AG09309 (cell line): ENCODE measurements at places on chromosomes 16 and 17.

GRCh38 chr16:50517450-50518252 is 30.5 kb upstream of the NKD1 start:
- DNase-seq = no peak

GRCh38 chr17:40482722-40483121 is 18.7 kb downstream of the TNS4 start:
- no peak for DNase-seq

- DNase-seq = no peak
Observed at GRCh38 chr17:81111066-81111465, 54.2 kb upstream of the PVALEF start.

DNA sequence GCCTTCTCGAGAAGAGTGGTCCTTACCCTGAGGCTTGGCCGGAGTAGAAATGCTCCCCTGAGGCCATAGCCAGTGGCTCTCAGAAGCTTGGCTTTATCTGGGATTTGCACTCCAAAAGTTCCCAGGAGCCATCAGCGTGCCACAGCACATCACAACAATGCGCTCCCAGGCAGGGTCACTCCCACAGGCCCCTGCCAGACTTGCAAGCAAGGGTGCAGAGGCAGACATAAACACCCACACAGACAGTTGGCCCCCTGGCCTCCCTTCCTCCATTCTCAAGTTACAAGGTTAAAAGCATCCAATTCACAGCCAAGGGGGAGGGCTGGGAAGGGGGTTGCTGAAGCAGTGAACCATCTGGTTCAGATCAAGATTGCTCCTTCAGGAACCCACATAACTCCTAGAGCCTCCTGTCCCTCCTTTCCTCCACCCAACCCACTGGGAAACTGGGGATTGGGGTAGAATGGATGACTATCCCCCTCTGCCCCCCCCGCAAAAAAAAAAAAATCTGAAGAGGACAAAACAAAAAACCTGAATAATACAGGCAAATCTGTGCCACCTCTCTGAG is 1.8 kb downstream of the ST3GAL2 start:
- DNase-seq = peak; percentile 86

DNA sequence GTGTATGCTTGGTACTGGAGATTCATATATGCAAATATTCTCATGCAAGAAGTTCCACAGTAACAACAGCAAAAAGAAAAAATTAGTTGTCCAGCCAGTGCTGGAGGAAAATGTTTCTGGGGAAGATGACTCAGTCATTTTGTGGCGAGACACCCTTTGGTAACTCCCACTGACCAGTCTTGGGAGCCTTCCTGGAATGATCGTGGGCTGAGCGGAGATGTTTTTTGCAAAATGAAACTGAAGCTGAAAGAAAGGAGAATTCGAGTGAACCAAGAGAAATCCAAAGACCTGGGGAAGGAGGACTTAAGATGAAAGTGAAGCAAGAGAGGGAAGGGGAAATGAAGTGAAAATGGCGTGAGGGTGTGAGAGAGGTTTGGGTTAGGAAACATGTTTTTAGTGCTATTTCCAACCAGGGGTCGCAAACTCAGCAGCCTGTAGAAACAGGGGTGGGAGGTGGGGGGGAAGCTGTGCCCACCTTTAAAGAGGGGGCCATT is 5.2 kb downstream of the ITPRIPL2 start:
- peak; percentile 79 for DNase-seq

DNA sequence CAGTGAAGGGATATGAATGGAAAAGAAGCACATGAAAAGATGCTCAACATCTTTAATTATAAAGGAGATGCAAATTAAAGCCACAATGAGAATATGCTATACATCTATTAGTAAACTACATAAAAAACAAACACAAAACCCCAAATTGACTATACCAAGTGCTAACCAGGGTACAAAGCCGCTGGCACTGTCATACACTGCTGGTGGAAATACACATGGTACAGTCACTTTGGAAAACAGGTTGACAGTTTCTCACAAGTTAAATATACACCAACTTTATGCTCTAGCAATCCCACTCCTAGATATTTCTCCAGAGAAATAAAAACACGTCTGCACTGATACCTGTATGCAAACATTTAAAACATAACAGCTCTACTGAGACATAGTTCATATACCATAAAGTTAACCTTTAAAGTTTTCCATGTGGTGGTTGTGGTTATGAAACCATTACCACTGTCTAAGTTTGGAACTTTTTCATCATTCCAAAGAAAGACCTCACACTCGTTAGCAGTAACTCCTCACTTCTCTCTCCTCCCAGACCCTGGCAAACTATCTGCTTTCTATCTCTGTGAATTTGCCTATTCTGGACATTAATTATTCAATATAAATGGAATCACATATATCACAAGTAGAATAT is 42.7 kb downstream of the ADGRG5 start:
- DNase-seq = no peak

- peak; percentile 83 for DNase-seq
Observed at GRCh38 chr16:54446639-54447038, 160.1 kb upstream of the IRX3 start.

GRCh38 chr17:81526662-81527571 is 1.3 kb upstream of the FSCN2 start:
- no peak for DNase-seq

GRCh38 chr16:24525970-24526559 is 13.3 kb upstream of the RBBP6 start:
- peak; percentile 38 for DNase-seq

DNA sequence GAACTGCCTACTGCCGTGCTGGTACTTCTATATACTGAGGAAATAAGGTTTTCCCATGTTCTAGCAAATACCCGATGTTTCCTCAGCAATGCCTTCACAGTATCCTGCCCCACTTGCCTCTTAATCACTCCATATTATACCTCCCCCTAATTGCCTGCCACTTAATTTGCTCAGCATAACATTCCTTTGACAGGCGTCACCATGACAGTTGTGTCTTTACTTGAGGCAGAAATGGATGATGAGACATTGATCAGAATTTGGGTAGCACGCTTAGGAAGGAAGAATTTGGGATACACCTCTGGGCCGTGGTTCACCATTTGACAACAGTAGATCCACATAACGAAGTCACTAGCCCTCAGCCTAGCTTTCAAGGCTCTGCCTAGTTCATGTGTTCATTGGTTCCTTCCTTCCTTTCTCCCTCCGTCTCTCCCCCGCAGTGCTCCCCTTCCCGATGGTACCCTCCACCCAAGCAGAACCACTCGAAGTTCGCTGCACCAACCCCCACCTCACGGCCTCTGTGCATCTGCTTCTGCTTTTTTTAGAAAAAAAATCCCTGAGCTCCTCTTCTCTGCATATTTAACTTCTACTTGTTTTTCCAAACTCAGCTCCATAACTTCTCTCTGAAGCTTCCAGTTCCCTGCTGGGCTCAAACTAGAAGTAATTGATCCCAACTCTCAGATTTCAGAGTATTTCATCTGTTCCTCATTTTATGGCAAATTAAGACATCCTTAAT is 19.4 kb downstream of the IQCK start:
- DNase-seq = no peak

GRCh38 chr16:30535777-30536190 is 1.1 kb upstream of the ZNF747 start:
- no peak for DNase-seq

GRCh38 chr16:30569746-30570635 is 1.5 kb downstream of the ZNF688 start:
- DNase-seq = no peak

DNA sequence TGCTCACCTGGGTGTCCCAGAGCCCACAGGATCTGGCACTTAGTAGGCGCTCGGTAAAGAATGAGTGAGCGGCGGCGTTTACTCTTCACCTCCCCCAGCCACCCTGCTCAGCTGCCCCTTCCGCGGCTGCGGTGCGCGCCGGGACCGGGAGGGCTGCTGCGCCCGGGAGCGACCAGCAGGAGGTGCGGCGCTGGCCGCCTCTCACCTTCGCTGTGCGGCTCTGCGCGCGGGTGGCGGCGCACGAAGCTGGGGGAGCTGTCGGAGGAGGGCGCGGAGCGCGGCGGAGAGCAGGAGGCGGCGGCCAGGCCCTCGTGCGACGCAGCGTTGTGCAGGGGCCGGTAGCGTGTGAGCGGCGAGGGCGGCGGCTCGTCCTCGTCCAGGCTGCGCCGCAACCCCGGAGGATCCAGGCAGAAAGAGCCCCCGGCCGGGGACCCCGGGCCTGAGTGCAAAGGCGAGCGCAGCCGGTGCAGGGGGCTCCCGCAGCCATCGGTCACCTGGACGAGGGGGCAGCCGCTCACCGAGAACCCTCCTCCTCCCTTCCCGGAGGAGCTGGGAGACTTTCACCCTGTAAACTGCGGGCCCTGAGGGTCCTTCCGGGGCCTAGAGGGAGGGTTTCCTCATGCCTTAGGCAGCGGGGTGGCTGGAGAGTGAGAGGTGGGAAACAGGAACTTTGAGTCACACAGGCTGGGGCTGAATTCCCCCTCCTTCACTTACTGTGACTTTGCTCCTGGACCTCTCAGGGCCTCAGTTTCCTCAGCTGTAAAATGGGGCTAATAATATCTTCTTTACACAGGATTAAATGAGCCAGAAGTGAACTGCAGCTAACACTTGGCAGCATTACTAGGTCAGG is 12.5 kb downstream of the SAMD14 start:
- DNase-seq = no peak
